ENCODE measurements at places on chromosomes 11 and 22. TPM values are rescaled to one million over a fixed set of nuclear protein-coding genes. Genes with fewer than 3 reads are reported as not detected.
A peak's percentile ranks its signal among the peaks of the same experiment; 100 is the strongest.

DNA sequence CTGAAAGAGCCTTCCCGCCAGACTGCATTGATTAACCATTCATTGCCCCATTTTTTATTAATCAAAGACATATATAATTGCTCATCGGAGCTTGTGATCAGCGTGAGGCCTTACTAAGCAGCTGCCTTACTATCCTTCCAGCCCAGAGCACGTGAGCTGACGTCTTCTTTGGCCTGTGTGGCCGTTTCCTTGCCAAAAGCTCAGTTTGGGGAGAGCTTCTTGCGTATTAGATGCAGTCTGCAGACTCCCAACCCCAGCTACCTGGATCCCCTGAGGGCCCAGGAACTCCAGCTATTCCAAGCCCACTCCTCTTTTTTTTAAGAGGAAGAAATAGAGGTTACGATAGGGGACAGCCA lies 784 bp upstream of the SLC43A3 start:
- peak; percentile 89 for DNase-seq

DNA sequence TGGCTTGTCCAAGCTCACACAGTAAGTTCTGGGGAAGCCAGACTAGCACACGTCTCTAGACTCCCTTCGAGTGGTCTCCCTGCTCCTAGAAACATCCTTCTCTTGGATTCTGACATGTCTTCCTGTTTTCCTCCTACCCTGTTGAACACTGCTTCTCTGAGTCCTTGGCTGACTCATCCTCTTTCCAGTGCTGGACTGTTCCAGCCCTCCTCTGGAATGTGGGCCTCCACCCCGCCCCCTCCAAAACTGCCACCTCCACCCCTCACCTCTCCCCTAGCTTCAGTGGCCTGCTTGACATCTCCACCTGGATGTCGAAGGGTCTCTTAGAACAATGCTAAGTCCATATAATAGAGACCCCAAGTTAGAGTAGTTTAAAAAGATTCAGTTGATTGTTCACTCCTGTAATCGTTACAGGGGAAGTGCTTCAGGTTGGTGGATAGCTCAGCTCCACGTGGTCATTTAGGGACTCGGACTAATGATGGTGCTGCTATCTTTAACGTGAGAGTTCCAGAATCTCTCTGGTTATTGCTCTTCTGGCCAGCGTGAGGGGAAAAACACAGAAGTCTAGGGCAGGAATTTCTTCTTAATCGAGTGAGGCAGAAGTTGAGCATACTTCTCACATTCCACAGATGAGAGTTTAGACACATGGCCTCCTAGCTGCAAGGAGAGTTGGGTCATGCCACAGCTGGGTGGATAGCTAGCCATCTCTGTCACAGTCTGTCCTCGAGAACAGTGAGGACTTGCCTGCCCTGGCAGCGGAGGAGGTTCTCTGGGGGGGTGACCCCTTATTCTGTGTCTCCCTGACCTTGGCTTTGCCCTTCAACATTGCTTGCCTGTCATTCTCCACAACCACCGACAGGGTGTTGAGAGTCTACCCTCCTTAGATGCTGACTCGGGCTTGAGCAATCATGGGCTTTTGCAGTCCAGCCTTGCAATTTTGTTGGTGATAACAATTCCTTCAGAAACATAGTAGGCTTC lies 4.7 kb upstream of the C11orf96 start:
- no peak for DNase-seq

The ZNF195 gene
- 20.0 TPM for total RNA-seq

The PLAAT4 gene
- 13.0 TPM for total RNA-seq

The CDC42BPG gene
- 0.55 TPM for total RNA-seq

DNA sequence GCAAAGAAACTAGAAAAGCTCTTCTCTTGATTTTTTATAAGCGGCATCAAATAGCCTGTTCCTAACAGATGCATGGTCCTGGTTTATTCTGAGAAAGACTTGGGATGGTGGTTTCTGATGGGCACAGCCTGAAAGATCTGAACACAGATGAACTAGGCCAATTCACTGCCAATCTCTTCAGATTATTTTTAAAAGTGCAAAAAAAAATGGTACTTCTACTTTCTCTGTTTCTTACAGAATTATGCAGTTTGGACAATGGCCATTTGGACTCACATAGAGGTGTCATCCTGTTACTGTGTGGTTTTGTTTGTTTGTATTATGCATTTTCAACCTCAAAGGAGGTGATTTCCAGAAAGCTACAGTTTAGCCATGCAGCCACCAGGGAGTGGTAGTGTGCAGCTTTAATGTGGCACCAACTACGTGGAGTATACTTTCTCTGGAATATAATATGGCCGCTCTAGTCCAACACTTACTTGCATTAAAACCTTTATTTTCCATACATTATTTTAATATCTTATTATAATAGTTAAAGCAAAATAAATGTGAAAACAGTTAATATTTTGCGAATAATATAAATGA lies 469.8 kb upstream of the KIRREL3 start:
- no peak for DNase-seq

DNA sequence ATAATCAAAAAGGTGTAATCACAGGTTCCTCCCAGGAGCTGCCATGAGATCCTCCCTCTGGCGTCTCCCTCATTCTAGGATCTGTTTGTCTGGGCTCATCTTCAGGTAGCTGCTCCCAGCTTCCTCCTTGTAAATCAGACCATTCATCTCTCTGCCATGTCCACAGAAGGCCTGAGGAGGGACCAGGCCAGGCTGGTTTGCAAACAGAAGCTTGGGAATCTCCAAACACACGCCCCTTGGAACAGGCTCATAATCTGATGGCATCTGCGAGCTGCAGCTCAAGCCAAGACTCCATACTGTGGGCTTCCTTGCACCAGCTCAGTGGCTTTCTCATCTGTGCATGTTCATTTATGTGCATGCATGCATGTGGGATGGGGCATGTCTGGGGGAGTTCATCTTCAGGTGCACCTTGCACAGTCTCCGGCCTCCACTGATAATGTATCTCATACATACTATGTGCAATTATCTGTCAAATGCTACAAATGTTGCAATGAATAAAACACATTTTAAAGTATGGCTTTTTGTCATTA lies 134.9 kb downstream of the NXPE2 start:
- no peak for DNase-seq

All from mesenteric fat pad (tissue), 1 donor.